CD14-positive monocyte (primary cell): ENCODE measurements at places on chromosomes 11 and 22.
A peak's percentile ranks its signal among the peaks of the same experiment; 100 is the strongest.

GRCh38 chr11:68211546-68211945 is 1.6 kb downstream of the KMT5B start:
- DNase-seq, result no peak

GRCh38 chr22:37228106-37229011 is 15.7 kb downstream of the RAC2 start:
- DNase-seq, result peak; percentile 47

DNA sequence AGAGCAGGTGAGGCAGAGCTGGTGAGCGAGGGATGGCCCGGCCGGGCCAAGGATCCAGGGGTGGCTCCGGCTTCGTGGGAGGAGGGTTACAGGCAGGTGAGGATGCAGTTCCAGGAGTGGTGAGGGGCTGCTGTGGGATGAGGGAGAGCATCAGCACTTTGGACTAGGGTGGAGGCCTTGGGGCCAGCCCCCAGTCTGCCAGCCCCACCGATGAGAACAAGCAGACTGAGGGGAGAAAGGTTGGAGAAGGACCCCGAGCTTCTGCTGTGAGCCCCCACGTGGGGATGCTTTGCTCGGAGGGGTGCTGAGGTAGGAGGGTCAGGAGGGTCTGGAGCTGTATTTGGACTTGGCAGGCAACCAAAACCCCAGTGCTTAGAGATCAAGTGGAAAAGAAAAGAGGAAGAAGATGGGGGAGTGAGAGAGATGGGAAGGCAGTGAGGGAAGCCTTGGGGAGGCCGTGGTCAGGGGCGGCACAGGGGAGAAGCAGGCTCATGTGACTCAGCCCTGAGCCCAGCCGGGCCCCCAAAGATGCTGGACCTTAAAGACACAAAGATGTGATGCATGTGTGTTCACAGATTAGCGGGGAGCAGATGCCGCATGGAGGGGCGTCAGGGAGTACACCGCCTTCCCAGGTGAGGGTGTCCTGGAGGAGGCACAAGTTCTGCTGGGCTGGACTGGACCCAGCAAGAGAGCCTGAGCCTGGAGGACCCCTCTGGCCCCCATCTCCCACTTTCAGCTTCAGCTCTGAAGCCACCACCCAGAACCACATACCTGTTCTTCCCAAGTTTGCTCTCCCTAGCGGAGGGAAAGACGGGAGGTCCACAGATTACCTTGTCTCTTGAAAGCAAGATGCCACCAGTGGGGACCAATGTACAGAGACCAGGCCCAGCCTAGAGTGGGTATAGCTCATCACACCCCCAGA is 91.3 kb downstream of the CDKN1C start:
- DNase-seq, result peak; percentile 7

DNA sequence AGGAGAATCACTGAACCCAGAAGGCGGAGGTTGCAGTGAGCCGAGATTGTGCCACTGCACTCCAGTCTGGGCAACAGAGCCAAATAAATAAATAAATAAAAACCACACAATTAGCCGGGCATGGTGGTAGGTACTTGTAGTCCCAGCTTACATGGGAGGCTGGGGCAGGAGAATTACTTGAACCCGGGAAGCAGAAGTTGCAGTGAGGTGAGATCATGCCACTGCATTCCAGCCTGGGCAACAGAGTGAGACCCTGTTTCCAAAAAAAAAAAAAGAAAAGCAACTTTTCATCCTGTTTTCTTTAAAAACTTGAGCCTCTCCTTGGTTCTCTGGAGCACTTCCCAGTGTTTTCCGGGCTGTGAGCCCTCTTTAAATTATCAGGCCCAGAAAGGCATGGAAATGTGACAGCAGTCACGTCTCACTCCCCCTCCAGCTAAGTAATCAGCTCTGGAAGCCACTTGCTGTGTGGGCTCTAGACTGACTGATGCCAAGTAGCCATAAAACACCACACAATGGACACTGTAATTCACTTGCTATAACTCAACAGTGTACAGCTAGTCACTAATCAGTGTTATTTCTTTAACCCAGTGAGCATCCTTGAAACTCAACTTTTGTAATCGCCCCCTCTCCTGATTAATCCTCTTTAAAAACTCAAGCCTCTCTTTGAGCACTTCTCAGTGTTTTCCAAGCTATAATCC is 13.0 kb upstream of the MCHR1 start:
- no peak for DNase-seq

DNA sequence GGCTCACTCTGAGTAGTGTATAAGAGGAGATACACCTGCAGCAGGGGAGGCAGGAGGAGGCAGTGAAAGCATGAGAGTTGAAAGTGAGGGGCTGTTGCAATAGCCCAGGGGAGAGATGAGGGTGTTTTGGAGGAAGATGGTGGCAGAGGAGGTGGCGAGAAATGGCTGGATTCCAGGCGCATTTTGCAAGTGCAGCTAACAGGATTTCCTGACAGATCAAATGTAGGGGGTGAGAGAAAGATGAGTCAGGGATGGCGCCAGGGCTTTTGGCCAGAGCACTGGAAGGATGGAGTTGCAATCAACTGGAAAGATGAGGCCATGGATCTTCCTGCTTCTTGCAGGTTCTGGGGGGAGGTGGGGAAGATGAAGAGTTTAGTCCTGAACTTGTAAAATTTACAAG is 16.8 kb upstream of the TSPAN18 start:
- no peak for DNase-seq

GRCh38 chr22:44046485-44047141 is 22.5 kb downstream of the PARVB start:
- no peak for DNase-seq

- DNase-seq, result peak; percentile 49
Observed at GRCh38 chr11:57460022-57460757, at the start of gene RTN4RL2. RTN4RL2 (plus strand) TSS chr11:57460528; CDS start chr11:57460866, 338 bp downstream.

- DNase-seq, result peak; percentile 99
Observed at GRCh38 chr22:39520226-39521105, at the start of gene ATF4. ATF4 (plus strand) TSS chr22:39520562; CDS start chr22:39521446, 884 bp downstream.

DNA sequence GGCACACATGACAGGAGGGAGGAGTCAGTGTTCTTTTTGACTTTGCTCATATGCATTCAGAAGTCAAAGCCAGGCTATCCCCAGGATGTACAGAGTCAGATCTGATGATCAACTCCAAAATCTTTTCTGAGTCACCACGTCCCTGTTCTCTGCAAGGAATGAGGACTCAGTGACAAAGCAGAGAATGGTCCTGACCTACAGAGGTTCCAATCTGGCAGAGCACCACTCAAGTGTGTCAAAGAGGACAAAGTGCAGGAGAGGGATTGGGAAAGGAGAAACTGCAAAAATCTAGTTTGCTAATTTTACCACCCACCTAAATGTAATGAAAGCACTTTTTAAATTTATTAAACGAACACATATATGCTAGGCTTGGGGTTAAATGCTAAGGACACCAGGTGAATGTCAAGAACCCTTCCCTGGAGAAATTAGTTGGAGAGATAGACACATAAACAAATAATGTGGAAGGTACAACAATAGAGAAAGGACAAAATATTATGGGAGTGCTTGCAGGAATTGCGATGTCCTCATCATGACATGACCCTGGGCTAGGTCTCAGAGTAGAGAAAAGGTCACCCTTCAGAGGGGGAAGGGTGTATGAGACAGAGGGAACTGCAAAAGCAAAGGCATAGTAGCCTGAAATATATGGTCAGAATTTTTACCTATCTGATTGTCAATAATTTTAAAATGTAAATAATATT is 56.3 kb downstream of the MTNR1B start:
- no peak for DNase-seq
